ENCODE measurements at places on chromosomes 1 and 21.

- DNase-seq = peak; percentile 77
Observed at GRCh38 chr1:212791676-212792395, at the start of the genes NSL1 and TATDN3. TSS of gene NSL1 (minus strand) at chr1:212791777. CDS start at chr1:212791763, 14 bp downstream. TSS of gene TATDN3 (plus strand) at chr1:212791894. CDS start at chr1:212791922, 28 bp downstream.

GRCh38 chr1:15214527-15214926 is 32.5 kb upstream of the FHAD1 start:
- DNase-seq = no peak

DNA sequence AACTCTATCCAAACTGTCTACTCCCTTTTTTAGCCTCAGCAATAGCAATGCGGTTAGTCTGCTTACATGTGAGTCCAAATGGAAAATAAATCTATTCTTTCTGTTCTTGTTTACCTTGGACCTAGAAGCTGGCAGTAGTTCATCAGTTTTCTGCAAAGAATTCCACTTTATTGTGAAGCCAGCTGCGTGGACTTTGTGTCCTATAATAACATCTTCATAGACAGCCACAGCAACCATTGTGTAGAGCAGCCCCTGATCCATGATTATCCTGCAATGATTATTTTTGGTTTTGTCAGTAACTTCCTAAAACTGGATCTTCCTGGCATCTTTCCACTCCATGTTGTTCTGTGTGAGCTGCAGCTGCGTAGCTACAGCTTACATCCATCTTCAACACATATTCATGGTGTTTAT is 408.7 kb downstream of the NUF2 start:
- no peak for DNase-seq

DNA sequence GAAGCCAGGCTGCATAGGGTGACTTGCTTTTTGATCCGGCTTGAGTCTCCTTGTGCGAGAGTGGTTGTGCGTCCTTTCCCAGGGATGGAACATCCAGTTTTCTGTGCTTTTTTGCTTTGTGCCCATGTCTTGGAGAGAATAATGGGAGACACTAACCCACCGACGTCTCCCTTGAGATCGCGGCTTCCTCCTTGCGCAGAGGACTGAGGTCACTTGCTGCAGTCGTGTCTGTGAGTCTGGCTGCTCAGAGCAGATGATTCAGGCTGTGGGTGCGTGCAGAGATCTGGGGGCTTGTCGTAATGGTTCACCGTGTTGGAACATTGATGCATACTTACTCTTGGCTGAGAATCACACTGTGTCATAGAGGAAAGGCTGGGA is 164.5 kb upstream of the CACNA1E start:
- DNase-seq = no peak

DNA sequence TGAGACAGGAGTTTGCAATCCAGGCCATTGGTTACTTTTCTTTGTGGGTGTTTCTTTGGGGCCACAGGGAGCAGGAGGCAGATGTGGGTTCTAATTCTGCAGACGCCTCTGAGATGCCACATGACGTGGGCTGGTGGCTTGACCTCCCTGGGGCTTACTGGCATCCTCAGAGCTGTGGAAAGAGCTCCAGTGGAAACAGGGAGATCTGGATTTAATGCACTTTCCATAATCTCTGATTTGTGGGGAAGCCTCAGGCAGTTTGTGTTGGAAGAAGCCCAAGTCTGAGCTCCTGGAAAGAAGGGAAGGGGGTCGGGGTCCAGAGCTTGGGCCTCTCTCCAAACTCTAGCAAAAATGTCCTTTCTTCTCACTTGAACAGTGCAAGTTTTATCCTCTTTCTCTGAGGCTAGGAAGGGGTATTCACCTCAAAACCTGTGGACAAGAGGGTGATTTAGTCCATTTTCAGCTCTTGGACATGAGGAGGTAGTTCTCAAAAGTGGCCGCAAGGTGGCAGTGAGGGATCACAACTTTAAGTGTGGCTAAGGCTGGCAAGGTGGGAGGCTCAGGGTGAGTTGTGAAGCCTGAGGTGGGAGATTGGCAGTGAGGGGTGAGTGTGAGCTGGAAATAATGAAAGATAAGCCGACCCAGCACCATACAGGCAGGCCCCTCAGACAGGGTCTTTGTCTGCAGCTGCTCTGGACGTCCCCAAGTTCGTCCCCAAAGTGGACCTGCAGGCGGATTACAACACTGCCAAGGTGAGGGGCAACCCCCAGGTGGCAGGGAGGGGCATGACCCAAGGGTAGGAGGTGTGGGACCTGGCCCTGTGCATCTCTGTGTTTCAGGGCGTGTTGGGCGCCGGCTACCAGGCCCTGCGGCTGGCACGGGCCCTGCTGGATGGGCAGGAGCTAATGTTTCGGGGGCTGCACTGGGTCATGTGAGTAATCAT is 9.2 kb downstream of the IKBKE start:
- DNase-seq = peak; percentile 82

DNA sequence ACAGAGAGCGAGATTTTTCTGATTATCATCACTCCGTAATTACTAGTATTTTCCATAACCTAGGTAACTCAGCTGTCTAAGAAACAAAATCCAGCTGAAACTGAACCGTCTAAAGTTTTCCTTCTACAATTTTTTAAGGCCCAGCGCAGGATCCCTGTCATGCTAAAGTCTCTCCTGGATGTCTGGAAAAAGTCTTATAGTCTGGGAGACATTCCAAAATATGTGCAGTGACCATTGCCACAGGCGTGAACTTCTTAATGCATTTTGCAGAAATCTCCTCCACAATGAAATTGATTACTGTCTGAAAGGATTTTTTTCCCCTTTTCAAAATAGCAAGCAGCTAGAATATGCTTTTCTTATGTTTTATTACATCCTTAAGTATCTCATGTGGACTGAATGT is 209.3 kb upstream of the C1orf105 start:
- no peak for DNase-seq

GRCh38 chr1:6133146-6133895 is 46.8 kb downstream of the CHD5 start:
- DNase-seq = no peak

DNA sequence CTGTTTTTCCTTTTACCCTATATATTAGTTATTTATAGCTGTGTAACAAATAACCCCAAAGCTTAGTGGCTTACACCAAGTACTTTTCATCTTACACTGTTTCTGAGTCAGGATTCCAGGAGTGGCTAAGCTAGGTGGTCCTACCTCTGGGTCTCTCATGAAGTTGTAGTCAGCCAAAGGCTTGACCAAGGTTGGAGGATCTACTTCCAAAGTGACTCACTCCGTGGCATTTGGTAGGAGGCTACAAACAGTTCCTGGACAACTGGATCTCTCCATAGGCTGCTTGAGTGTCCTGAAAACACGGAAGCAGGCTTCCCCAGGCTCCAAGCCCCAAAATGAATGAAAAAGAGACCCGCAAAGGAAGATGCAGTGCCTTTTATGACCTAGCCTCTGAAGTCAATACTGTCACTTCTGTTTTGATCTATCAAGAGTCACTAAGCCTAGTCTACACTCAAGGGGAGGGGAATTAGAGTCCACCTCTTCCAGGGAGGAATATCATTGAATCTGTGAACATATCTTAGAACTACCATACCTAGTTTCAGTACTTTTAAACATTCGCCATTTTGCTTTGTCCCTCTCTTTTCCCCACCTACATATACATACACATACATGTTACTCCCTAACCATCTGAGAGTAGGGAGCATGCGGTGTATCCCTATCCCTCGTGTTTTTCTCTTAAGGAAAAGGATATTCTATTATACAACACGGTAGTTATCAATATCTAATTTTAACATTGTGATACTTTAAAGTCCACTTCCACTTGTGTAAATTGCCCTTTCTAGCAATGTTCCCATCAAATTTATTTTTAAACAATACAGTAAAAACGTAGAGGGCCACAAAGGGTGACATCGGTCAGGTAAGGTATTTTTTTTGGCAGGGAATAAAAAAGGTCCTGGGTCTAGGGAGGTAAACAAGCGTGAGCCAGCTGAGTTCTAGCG is 67.2 kb downstream of the SLC35A3 start:
- no peak for DNase-seq

- DNase-seq = no peak
Observed at GRCh38 chr1:17582124-17582774, 42.8 kb downstream of the ARHGEF10L start.

- no peak for DNase-seq
Observed at GRCh38 chr1:233027046-233027445, 76.6 kb downstream of the NTPCR start.

DNA sequence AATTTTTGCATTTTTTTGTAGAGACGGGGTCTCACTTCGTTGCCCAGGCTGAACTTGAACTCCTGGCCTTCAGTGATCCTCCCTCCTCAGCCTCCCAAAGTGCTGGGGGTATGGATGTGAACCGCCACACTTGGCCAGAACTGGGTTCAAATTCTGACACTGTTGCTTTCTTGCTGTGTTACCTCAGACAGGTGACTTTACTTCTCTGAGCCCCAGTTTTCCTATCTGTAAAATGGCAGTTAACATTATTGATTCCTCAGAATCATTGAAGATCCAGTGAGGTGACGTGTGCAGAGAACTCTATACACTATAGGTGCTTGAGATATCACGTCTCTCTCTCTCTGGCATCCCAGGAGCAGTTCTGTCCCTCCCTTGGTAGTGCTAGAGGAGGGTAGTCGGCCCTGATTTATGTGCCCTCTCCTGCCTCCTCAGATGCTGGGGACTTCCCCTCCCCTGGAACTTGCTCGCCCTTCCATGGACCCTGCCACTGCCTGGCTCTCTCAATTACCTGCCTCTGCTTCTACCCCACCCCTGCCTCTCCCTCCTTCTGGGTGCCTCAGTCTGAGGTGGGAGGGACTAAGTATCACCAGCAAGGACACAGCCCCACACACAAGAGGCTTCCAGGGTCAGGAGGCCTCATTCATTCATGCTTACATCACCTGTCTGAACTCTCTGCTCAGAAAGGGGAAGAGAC is 2.8 kb upstream of the HPCA start:
- no peak for DNase-seq

DNA sequence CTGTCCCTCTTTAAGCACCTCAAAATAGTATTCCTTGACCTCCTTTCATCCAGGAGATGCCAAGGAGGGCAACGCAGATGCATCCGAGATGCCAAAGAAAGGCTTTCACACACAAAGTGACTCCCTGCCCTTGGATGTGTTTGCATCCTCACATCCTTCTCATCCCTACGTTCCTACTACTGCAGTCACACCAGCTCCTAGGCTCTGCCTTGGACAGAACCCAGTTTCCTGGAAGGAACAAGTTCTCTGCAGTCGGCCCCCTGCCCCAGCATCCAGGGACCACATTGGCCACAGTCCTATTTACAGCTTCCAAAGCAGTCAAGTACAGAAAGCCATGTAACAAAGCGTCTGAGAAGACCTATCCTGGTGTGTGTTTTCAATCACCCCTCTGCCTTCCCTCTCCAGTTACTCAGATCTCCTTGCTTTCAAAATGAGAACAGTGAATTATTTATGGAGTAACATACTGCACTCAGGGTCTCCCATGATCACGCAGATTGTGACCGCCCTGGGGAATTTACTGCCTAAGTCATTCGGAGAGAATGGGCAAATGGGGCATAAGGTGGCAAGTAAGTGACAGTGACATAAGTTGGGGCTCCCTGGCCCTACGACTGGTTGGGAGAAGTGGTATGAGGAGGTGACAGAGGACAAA is 21.8 kb upstream of the SRP9 start:
- no peak for DNase-seq

DNA sequence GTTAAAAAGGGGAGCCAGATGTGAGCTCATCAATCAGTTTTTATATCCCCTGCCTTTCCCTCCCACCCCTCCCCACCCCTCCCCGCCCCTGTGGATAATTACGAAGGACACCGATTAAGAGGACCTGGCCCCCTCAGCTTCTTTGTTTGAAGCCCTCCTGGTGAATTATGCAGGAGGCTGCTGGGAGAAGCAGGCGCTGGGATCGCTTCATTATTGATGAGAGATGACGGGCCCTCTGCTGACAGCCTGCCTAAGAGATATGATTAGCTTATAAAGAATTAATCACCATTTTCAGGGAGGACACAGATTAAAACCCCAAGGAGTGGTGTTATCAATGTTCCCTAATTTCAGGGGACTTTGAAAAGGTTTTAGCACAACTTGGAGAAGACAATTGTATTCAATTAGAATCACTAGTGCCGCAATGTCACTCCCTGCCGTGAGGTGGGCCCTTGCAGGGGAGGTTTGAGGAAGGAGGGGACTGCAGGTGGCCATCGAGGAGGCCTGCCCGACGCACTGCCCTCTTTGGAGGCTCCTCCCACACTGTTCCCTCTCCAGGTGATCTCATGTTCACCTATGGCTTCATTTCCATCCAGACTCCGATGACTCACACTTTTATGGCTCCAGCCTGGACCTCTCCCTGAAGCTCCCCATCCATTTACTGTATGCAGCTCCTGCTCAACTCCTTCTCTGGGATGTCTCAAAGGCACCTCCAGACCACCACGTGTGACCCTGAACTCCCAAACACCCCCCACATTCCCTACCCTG is 67.0 kb upstream of the KLHDC7A start:
- DNase-seq = no peak

- no peak for DNase-seq
Observed at GRCh38 chr1:44743211-44743610, 3.6 kb downstream of the KIF2C start.

- no peak for DNase-seq
Observed at GRCh38 chr1:57788313-57788712, 364.5 kb upstream of the DAB1 start.

DNA sequence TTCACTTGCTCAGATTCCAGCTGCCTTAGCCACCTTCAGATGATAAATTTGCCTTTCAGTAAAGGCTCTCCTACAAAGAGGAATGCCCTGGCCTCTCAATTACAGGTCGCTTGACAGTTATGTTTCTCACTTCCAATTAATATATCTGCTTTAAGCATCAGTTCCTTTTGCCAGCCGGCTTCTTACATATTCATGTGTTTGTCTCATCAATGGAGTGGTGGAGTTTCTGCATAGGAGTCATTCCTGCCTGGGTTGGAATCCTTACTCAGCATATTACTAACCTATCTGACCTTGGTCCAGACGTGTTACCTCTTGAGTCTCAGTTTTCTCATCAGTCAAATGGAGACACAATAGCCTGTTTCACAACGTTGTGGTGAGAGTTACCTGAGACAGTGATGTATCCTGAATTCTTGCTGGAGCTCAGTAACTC is 9.4 kb upstream of the SESN2 start:
- no peak for DNase-seq

DNA sequence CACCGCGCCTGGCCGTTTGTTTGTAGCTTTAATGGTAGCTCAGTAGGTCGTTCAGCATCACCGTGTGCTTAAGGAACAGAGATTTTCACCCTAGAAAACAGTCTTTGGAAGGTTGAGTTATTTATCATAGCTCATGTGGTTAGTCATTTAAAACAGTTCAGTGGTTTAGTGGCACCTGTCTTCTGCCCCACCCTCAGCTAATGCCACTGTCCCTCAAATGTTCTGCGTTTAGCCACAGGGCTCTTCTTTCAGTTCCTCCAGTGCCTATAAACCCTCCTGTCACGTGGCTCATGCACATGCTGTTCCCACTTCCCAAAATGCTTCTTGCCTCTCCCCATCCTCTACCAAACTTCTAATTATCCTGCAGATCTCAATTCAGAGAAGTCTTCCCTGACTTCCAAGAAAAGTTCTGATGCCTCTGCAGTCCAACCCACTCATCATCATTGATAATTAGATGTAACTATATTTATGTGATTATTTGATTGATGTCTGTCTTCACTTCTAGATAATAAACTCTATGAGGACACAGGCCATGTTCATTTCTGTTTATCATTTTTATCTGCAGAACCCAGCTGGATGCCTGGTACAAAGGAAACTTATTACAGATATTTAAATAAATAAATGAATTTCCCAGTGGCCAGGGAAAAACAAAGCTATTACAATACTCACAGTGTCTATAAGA is 14.4 kb upstream of the DIPK1A start:
- DNase-seq = peak; percentile 39

Data from GM20000 (cell line).